ENCODE measurements at places on chromosomes 5 and 9.

DNA sequence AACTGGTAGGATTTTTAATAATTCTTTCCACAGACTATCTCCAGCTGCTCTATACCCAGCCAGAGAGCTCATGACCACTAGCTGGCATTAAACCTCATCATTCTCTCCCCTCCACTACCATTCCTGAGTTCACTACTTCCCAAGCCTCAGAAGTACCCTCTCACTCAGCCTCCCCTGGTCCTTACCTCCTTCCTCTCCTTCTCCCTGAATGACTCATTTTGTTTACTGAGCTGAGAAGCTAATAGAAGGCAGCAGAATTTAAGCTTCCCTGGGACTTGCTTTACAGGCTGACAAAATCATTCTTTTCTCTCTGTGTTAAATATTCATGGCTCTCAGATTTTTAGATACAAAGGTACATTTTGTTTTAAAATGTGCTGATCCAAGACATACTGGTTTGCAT lies 305.4 kb downstream of the TLR4 start:
- no peak for DNase-seq

DNA sequence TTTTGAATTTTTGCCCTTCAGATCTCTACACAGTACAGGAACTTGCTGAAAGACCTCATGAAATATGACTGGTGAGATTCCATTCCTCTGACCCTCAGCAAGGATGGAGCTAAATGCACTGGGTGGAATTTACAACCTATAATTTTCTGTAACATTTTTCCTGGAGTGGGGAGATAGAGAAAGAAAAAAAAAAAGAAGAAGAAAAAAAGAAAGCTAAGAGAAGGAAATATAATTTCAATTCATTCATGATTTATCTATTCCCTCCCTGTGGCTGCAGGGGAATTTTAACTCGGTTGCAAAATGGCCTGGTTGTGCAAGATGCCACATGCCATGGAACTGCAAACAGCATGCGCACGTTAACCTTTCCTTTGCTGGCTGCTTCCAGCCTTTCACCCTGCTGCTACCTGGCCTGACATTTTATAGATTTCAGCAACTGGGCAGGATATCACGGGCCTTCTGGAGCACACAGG lies 155.4 kb downstream of the FSTL4 start:
- no peak for DNase-seq

GRCh38 chr5:141485321-141486055 lies 658 bp downstream of the PCDHGC4 start:
- DNase-seq, result no peak

GRCh38 chr9:95250462-95251221 lies 66.9 kb downstream of the FANCC start:
- no peak for DNase-seq

DNA sequence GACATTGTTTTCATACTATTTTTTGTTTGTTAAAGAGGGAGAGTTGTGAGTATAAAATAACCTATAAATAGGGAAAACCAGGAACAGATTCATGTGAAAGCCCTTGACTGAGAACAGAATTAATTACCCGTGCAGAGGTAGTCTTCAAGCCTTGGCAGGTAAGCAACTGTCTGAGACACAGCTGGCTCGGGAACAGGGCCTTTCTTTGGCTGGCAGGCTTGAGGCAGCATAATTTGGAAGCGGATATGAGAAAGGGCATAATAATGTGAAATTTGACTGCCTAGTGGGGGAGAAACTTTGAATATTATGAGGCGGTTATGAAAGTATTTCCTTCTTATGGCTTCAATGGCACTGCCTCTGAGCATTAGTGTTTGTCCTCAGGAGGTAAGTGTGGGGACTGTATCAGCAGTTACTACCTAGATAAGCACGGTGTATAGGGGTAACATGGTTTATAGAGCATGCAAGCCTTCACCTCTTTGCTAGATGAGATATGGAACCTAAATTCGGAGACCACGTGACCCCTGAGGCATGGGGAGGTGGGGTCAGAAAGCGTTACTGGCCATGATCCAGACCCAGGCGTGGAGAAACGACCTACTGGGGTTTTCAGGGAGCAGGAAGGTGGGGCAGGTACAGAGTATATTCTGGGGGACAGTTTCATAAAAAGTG lies 210.2 kb upstream of the GAS1 start:
- no peak for DNase-seq
